ENCODE measurements at places on chromosomes 7 and 10.

GRCh38 chr7:21317966-21318915 lies 109.6 kb upstream of the SP4 start:
- peak; percentile 84 for DNase-seq

DNA sequence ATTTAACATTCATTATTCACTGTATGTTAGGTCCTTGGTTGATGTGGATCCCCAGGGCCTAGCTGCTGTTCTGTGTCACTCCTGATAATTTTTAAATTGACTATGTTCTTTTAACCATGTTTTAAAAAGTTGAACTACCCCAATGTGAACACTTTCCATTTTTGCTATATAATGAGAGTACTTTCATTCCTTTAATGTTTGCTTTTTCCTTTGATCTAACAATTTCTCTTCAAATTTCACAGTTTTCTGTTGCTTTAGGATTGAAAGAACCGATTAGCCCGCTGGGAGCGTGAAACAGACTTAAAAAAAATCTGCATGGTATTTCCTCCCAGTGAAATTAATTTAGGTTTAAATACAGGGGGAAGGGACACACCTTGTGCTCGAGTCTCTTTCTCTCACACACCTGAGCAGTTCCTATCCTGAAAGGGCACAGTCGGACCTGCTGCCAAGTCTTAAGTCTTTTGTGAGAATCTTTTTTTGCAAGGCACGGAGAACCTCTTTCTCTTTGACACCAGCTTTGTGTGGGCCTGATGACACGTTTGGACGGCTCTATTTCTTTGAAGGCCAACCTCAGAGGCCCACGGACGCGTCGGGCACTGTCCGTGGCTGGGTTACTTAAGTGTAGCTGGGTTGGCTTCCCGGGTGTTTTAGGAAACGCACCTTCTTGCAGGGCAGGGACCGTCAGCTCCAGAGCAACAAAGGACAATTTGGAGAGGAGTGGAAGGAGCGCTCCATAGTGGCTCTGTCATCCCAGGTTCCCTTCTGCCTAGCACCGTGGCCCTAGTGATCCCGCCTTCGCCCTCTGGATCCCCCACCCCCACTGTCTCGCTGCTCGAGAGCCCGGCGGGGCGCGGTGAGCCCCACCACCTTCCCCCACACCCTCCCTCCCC lies 1.0 kb upstream of the CHN2 start:
- DNase-seq: no peak

GRCh38 chr7:135156290-135156689 lies 8.4 kb downstream of the TMEM140 start:
- no peak for DNase-seq

DNA sequence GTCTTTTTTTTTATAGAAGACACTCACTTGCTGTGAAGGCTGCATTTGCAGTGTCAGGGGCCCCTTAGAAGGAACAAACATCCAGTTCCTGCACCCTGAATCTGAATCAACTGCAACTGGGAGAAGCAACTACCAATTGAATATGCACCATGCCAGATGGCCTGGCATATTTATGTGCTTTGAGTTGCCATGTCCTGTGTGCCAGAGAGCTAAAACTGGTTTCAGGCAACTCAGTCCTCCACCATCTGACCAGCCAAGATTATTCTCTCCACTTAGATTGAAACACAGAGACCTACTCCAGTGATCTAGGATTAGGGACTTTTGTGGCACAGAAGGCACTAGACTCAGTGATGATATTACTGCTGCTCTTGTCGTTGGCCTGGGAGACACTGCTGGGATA lies 225.4 kb downstream of the HECW1 start:
- no peak for DNase-seq

GRCh38 chr10:69628891-69629290 lies 1.2 kb upstream of the FAM241B start:
- no peak for DNase-seq

DNA sequence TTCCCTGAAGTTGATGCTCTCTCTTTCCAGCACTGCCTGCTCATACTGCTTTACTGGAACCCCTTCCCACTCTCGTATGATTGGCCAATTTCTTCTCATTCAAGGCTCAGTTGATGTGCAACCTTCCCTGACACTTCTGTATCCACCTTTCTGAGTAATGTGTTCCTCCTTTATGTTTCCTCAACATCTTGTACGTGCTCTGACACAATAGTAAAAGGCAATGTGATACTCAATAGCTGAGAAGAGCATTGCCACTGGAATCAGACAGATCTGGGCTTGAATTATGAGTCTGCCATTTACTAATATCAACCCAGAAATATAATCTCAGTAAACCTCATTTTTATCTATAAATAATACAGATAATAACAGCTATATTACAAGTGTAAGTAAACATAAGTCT lies 34.7 kb downstream of the ARL4A start:
- no peak for DNase-seq

DNA sequence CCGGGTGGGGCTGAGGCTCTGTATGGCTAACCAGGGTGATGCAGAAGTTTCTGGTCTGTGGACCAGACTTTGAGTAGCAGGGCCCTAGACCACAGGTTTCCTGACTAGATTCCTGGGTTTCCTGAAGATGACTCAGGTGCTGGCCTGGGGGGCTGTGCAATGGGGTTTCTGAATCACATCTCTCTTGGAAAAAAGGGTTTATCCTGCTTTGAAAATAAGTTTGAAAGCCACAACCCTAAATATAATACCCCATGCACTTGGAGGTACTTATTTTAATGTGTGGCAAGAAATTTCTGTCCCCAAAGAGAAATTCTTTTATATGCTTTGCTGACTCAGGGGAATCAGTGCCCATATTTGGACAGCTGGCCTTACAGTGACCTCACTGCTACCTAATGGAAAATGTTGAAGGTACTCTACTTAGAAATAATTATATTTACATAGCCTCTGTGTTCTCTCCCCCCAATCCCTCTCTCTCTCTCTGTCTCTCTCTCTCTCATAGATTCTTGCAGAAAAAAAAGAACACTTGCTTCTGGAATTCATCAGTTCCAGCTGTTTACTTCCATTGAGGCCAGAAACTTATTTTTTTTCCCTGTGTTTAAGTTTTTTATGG lies 184.4 kb upstream of the LYZL2 start:
- no peak for DNase-seq

- no peak for DNase-seq
Observed at GRCh38 chr7:65927489-65928448, 54.2 kb downstream of the GUSB start.

DNA sequence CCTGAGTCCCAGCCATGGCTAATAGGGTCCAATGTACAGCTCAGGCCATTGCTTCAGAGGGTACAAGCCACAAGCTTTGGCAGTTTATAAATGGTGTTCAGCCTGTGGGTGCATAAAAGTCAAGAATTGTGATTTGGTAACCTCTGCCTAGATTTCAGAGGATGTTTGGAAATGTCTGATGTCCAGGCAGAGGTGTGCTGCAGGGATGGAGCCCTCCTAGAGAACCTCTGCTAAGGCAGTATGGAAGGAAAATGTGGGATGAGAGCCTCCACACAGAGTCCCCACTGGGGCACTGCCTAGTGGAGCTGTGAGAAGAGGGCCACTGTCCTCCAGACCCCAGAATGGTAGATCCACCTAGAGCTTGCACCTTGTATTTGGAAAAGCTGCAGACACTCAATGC lies 779.9 kb downstream of the GRM8 start:
- no peak for DNase-seq

- no peak for DNase-seq
Observed at GRCh38 chr7:54906963-54907362, 111.9 kb upstream of the EGFR start.

DNA sequence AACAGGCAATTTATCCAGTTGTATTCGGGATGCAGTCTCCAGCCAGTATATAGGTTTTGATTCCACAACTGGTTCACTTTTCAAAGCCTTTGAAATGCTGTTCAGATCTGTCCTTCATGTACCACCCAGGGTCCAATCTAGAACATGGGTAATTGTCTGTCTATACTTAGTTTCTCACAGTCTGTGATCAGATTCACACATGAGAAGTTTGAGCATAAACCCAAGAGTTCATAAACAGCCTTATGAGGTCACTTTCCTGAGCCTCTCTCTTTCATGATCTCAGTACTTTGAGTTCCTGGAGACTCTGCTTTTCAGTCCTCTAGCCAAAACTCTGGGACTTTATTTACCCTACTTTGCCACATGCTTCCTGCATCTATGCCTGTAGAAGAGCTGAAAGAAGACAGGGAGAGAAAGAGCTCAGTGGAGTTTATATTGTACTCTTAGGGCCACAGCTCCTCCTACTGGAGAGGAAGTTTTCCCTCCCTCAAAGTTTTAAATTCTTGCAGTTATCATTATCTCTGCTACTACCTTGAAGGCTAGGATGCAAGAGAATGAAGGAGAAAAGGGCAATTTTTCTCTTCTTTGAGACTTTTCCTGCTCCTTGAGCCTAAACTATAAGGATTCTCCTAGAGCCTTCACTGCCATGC lies 172.0 kb downstream of the ZEB1 start:
- no peak for DNase-seq

DNA sequence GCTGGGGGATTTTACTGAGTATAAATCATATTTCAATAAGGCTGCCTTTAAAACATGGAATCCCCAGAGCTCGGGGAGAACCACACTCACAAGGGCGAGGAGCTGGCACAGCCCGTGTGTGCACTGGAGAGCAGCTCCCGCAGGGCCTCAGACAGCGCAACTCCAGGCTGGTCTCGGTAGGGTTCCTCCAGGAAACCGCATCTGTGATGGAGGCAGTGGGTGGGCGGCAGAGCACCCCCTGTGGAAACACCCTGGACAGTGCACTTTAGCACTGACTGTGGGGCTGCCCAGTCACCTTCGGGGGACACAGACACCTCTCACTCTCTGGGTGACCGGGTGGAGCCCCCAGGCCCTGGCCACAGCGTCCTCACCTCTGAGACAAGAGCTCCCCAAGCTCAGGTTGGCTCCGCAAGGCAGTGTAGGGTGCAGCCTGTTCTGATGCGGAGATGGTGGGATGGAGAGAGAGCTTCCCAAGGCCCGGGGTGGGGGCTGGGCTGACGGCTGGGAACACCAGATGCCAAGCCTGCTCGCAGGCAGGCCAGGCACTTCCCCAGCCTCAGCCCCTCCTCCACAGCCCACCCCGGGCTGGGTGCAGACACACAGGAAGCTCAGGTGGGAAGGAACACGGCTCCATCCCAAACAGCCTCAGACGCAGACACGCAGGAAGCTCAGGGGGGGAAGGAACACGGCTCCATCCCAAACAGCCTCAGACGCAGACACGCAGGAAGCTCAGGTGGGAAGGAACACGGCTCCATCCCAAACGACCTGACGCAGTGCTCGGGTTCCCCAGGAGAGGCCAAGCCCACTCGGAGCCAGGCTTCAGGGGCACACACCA lies 224.4 kb downstream of the MAD1L1 start:
- DNase-seq: no peak

GRCh38 chr10:13095094-13095493 lies 4.9 kb upstream of the OPTN start:
- DNase-seq: no peak

DNA sequence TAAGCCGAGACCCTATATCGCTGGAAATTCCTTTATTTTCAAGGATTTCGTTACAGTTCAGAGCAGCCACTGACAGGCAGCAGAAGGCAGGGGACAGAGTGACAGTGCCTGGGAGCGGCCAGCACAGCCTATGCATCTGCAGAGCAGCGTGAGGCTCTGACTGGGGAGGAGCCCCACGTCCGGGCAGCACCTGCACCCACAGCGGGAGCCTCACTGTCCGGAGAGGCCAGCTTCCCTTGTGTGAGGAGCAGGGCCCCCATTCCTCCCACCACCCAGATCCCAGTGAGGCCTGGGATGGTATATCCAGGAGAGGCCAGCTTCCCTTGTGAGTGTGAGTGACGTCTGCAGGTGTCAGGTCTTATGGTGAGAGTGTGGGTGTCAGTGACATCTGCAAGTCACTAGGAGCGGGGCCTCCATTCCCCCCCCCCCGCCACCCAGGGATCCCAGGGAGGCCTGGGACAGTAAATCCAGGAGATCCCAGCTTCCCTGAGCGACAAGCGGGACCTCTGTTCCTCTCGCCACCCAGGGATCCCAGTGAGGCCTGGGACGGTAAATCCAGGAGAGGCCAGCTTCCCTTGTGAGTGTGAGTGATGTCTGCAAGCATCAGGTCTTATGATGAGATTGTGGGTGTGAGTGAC lies 259.1 kb downstream of the PTPRN2 start:
- no peak for DNase-seq

GRCh38 chr7:16587790-16588189 lies 57.8 kb downstream of the ANKMY2 start:
- peak; percentile 67 for DNase-seq

DNA sequence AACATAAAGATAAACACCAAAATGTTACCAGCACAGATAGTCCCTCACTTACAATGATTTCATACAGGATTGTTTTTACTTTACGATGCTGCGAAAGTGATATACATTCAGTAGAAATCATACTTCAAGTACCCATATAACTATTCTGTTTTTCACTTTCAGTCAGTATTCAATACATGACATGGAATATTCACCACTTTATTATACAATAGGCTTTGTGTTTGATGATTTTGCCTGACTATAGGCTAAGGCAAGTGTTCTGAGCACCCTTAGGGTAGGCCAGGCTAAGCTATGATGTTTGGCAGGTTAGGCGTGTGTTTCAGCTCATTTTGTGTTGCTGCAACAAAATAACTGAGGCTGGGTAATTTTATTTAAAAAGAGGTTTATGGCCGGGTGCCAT lies 155.0 kb downstream of the RTKN2 start:
- no peak for DNase-seq

GRCh38 chr7:150356265-150356897 lies 12.2 kb upstream of the REPIN1 start:
- no peak for DNase-seq

GRCh38 chr10:16259726-16260125 lies 177.1 kb upstream of the PTER start:
- no peak for DNase-seq

DNA sequence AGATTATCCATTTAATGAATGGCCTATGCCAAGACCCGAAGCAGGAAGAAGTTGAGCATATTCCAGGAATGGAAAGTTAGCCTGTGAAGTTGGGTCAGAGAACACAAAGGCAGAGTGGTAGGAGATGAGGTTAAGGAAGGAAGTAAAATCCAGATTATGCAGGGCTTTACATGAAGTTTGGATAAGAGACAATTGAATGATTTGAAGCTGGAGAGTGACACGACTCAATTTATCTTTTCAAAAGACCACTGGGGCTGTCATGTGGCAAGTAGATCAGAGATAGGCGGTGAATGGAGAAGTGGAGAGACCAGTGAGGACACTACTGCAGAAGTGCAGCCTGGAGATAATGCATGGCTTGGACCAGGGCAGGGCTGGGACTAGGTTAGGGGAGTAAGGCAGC lies 7.2 kb upstream of the CNOT4 start:
- no peak for DNase-seq

DNA sequence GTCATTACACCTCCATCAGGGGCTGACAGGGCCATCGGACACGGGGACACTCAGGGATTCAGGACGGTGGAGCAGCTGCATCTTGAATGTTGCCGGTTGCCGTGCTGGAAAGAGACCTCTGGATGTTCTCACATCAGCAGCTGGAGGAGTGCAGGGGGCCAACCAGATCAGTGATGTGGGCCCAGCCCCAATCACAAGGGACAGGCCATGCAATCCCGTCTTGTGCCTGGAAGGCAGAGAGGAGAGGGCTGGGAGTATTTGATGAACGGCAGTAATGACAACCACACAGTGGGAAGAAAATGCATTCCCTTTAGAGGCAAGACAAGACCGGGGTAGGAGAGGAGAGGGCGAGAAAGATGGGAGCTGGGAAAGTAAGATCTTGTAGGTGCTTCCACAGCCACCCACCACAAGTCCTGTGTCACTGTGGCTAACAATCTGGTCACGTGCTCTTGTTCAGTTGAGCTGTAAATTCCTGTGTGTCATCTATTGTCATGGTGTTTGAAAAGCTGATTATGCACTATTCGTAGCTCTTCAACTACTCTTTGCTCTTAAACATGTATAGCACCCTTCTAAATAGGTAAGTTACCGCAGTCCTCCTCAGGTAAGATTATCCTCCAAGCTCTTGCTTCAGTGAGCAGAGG lies 85.9 kb upstream of the LEP start:
- DNase-seq: no peak

- DNase-seq: no peak
Observed at GRCh38 chr7:80591654-80592053, 46.8 kb upstream of the CD36 start.
